ENCODE measurements at places on chromosomes 12 and 14.

DNA sequence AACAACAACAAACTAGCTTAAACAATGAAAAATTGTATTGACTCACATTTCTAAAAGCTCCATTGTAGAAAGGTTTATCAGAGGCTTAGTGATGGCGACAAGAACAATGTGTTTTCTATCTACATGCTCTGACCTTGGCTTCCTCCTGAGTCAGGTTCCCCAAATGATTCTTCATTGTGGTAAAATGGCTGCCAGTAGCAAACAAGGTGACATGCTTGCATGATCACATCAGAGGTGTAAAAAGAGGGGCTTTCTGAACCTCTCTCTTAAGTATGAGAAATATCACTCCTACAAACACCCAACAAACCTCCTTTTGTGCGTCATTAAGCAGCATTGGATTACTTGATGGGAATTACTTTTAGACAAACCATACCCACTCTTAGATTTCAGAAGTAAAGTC lies 252.4 kb upstream of the SYT1 start:
- DNase-seq: no peak

- no peak for DNase-seq
Observed at GRCh38 chr14:45559626-45560025, 306.6 kb upstream of the MIS18BP1 start.

DNA sequence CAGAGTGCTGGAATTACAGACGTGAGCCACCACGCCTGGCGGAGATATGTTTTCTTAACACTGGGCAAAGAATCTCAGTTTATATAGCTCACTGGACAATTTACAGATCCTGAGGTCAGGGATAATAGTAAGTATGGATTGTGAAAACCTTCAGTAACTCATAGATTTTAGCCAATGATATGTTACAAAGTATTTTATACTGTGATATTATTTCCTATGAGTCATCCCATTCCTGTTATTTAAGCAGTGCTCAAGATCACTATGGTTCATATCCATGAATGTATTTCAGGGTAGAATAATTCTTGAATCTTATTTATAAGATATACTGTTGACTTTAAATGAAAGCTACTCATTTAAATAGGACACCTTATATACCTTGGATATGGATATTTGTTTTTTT lies 107.2 kb downstream of the RAD51B start:
- DNase-seq: no peak

GRCh38 chr12:58919231-58920101 lies 838 bp downstream of the LRIG3 start:
- no peak for DNase-seq

- DNase-seq: no peak
Observed at GRCh38 chr12:28893365-28893764, 255.7 kb upstream of the FAR2 start.

- DNase-seq: no peak
Observed at GRCh38 chr12:63919756-63920155, 75.3 kb downstream of the SRGAP1 start.

DNA sequence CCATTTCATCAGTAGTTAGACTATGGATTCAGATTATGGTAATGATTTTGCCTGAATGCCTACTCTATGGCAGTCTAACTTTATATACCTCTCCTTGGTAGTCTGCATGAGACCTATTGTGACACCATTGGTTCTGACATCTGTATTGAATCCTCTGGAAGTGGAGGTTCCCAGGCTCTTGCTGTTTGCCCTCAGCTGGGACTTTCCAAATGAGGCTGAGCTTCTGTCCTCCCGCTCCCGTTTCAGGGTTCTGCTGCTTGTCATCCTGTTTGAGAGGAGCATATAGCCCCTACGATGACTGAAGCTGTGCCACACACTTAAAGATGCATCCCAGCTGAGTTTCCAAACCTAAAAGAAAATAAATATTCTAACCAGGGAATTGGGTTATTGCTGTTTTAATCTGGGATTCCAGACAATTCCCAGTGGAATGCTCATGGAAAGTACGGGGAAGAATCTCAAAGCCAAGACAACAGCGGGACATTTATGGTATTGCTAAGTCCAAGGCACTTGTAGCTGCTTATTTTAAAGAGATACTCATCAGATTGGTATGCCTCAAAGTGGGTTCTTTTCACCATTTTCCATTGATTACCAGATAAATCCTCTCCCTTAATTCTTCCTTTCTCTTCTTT lies 105.9 kb downstream of the ETV6 start:
- DNase-seq: no peak

- peak; percentile 62 for DNase-seq
Observed at GRCh38 chr12:117850048-117850447, 118.7 kb downstream of the KSR2 start.

Data from NCI-H1105 treated with DMSO at 0.1 percent for 48 hours (cell line).